ENCODE measurements at places on chromosomes 13 and 19.

- DNase-seq: no peak
These were observed 8.4 kb downstream of the ATP13A1 start for GRCh38 chr19:19655051-19655594.

GRCh38 chr19:6769006-6769619, 1.9 kb upstream of the SH2D3A start:
- no peak for DNase-seq

GRCh38 chr19:52660981-52661380, 22.8 kb upstream of the ZNF83 start:
- DNase-seq: no peak

GRCh38 chr13:72534951-72535640, 192.3 kb downstream of the MZT1 start:
- no peak for DNase-seq

GRCh38 chr19:6861683-6862286, 25.6 kb upstream of the ADGRE1 start:
- DNase-seq: no peak

DNA sequence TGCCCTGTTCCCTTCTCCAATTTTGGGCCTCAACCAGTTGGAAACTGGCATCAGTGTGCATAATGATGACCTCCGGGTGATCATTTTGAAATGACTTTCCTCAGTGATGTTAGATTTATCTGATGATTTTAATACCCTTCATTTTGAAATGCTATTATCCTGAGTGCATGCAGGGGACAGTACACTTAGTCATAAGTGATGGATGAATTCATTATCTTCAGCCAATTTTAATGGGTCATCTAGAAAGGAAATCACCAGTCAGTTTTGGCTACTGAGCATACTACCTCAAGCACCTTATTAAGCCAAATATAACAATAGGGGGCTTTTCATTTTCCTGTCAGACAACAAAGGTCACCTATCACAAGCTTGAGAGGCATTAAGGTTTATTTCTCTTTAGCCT, 118.5 kb upstream of the MIR17HG start:
- DNase-seq: no peak

- no peak for DNase-seq
These were observed 638 bp downstream of the ANKRD27 start for GRCh38 chr19:32674153-32674930.

- DNase-seq: no peak
These were observed 1.3 kb upstream of the FFAR1 start for GRCh38 chr19:35346193-35347052.

DNA sequence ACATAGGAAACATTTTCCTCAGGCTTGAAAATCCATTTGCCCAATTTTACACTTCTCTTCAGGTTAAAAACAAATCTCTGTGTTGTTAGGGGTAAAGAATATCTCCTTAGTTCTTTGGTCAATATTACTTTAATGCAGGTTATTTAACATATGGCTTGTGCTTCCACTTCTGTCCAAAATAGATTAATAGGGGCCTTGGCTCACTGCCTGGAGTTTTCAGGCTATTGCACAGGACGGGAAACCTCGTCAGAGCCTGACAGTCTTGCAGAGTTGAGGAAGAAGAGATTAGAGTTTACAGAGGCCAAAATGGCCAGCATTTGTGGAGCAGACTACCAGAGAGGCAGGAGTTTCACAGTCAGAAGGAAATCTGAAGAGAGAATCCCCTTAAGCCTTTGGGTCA, 863.9 kb upstream of the GPC6 start:
- DNase-seq: no peak

GRCh38 chr19:38287604-38288003, 16.4 kb upstream of the C19orf33 start:
- no peak for DNase-seq

GRCh38 chr13:45269204-45269603, 68.4 kb upstream of the KCTD4 start:
- DNase-seq: no peak

DNA sequence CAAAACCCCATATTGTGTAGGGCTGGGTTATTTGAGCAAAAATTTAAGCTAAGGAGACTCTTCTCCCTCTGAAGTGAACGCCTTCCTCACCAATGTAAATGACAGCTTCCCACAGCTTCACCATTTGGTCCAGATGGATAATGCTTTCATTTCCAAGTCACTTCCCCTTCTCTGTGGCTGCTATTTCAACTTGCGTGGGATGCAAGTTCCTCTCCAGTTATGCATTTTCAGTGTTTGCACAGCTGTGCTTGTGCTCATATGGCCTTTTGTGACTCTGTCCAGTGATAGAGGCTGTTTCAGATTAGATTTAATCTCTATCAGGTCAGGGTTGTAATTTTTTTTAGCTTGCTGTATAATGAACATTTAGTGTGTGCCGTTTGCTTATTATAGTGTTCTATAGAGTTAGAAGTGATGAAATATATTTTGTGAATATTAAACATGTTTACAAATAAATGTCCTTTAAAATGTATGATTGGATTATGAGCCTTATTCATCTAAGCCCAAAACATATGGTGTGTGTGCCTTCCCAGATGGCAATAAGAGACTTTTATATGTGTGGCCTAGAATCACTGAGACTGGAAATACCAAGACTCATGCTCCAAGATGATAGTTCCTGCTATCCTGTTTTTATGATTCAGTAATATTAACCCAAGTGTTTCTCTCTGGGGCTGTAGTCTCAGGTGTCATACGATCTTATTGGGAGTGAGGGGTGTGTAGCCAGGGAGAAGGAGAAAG, 86.6 kb downstream of the TNFRSF19 start:
- peak; percentile 92 for DNase-seq

GRCh38 chr19:39996218-39996810, 546 bp upstream of the ZNF546 start:
- no peak for DNase-seq

DNA sequence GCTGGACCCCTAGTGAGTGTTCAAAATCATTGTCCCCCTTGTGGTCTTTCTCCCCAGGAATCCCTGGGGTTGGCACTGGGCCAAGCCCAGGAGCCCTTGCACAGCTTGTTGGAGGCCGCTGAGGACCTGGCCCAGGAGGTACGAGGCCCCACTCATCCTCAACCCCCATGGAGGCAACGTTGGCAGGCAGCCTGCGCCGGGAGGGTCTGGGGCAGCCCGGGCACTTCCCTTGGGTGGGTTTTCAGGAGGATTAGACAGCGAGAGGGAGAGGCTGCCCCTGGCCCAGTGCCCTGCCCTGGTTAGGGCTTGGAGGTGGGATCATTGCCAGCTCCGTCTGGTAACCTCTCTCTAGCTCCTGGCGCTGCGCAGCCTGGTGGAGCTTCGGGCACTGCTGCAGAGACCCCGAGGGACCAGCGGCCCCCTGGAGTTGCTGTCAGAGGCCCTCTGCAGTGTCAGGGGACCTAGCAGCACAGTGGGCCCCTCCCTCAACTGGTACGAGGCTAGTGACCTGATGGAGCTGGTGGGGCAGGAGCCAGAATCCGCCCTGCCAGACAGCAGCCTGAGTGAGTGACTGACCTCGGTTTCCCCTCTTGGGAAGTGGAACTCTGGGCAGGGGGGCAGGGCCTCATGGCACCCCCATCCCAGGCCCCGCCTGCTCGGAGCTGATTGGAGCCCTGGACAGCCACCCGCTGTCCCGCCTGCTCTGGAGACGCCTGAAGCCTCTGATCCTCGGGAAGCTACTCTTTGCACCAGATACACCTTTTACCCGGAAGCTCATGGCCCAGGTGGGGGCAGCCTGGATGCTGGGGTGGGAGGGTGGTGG, 3.0 kb downstream of the ABCA7 start:
- DNase-seq: no peak

DNA sequence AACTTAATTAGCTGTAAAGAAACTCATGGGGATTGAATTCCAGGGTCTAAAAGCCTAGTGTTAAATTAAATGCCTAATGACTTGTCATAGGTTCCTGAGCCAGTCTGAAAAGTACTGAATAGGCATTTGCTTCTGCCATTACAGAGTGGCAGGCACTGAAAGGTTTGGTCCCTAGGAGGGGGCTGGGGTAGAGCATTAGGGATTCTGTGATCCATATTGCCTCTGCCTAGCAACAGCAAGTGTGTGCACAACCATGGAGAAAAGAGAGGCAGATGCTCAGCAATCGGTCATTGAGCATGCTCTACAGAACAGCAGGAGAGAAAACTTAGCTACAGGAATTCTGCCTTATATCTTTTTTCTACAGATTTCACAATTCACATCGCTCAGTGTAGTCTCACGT, 133.5 kb downstream of the TRPC4 start:
- DNase-seq: no peak

- DNase-seq: no peak
These were observed 71.1 kb upstream of the RGCC start for GRCh38 chr13:41386211-41386610.

DNA sequence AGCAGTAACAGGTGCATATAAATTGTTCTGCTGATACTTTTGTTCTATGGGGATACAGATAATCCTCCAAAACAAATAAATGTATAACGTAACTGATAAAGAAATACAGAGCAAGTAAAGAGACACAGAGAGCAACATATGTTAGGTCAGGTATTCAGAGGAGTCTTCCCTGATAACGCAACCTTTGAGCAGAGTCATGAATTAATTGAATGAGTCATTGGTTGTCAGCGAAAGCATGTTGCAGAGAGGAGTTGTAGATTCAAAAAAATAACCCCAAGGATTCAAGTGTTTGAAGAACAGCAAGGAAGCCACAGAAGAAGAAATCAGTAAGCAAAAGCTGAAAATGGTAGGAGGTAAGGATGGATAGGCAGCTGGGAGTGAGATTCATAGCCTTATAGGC, 245.2 kb downstream of the TBC1D4 start:
- DNase-seq: no peak

DNA sequence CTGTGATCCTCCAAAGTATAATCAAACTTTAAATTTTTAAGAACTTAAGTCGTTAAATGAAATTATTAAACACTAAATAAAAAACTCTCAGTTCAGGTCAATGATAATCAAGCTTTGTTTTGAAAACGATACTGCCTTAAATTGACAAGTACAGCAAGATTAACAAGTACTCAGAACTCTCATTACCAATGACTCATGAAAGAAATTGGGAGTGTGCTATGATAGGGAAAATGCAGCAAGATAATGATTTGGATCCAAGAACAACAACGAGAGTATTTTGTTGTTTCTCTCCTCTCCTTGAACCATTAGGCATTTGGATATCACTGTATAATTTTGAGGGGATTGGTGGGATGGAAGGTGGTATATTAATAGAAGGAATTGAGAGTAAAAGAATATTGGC, 10.2 kb downstream of the N4BP2L2 start:
- DNase-seq: no peak

DNA sequence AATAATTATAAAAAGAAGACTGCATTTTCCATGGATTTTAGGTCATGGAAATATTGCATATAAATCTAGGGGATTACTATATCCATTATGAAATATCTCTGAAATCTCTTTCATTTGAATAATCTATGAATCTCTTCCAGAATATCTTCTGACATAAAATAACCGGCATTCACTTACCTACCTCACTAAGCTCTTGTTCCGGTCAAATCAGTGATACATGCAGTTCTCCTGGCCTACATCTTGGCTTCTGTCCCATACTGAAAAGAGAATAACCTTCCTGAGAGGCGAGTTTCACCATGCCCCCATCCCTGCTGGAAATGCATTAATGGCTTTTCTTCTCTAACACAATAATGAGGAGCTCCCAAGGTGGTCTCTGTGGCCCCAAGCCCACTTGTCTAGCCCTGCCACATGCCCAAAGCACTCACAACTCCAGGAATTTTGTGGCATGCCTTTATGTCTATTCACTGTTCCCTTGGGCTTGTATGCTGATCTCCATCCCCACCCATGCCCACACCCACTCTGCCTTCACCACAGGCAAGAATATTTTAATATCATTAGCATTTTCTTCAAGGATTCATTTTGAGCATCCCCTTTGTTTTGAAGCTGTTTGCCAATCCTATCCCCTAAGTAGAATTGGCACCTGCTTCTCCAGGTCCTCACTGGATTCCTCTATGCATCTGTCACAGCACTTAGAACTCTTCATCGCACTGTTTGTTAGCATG, 401.6 kb downstream of the COG6 start:
- DNase-seq: no peak

- DNase-seq: no peak
These were observed 3.9 kb downstream of the TMEM147 start for GRCh38 chr19:35549174-35549788.

DNA sequence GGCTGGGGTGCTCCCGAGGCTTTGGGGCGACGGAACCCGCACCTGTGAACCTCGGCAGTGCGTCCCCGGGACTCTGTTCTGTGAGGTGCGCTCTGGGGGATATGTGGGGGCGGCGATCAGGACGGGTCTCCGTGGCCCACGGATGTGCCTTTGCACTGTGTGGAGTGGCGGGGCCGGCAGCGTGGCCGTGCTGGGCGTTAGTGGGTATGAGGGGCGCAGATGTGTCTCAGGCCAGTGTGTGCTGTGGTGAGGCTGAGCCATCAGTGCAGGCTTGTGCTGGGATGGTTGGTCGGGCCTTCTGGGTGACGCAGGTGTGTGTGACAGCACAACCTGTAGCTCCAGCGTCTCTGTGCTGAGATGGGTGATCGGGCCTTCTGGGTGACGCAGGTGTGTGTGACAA, 16.9 kb downstream of the ZNF331 start:
- DNase-seq: no peak

GRCh38 chr13:72804301-72804700, 22.4 kb downstream of the PIBF1 start:
- no peak for DNase-seq

DNA sequence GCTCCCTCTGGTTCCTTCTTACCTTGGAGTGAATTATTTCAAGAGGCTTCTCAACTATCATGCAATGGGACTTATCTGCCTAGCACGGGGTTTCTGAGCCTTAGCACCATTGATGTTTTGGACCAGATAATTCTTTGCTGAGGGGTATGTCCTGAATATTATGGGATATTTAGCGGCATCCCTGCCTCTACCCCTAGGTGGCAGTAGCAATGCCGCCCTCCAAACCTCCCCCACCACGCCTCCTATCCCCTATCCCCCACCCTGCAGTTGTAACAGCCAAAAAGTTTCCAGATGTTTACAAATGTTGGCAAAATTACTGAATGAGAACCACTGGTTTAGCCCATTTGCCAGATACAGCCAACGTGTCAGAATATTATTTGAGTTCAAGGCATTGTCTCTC, 125.5 kb downstream of the POSTN start:
- DNase-seq: no peak

GRCh38 chr19:41325947-41326706, 16.2 kb downstream of the CCDC97 start:
- peak; percentile 68 for DNase-seq

GRCh38 chr19:13207237-13207845, 57.1 kb downstream of the IER2 start:
- no peak for DNase-seq

- DNase-seq: no peak
These were observed 27.1 kb downstream of the CNFN start for GRCh38 chr19:42362891-42363440.

GRCh38 chr19:33773704-33774624, 22.7 kb upstream of the KCTD15 start:
- DNase-seq: no peak

DNA sequence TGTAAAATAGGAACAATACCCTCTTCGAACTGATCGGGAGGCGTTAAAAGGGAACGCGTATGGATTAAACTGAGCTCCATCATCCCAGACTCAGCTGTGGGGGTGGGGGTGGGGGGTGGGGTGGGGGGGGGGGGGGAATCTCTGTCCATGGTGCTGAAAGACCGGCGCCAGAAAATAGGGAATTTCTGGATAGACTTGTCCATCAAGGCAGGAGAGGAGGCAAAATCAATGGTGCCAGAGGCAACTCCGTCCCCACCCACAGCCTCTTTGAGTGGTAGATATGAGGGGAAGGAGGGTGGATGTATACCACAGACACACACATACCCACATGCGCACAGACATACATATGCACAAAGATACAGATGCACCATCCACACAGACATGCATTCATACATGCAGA, 37.4 kb downstream of the ZNF787 start:
- DNase-seq: no peak
